Lower lobe of right lung (tissue), 2 donors: ENCODE measurements at places on chromosomes 3 and 15.

- DNase-seq, result no peak
- H3K27me3 ChIP-seq, result no peaks in the 10 kb centered on the region
- H3K36me3 ChIP-seq, result no peaks in the 10 kb centered on the region
- H3K27ac ChIP-seq, result no peak overlapping the region
- H3K4me1 ChIP-seq, result no peaks in the 10 kb centered on the region
- no peak overlapping the region for H3K4me3 ChIP-seq
These were observed 62.6 kb downstream of the MFSD1 start for GRCh38 chr3:158864492-158864891.

DNA sequence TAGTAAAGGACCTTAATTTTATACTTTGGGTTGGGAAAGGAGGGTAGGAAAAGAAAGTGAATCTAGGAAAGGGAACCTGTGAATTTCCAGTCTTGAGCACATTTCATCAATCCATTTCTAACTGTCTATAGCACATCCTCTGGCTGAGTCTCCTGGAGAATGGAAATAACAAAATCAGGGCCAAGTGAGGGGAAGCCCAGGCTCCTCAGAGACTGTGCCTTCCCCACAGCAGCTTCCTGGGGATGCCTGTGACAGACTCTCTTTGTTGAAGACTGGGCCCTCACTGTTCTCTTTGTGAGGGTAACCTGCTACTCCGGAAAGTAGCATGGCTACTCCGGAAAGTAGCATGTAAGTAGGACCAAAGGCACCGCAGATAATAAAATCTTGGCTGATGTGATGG is 22.6 kb upstream of the CSPG5 start:
- no peaks in the 10 kb centered on the region for H3K27me3 ChIP-seq
- peaks cover 48% of the 10 kb centered on the region for H3K36me3 ChIP-seq

- no peaks in the 10 kb centered on the region for H3K36me3 ChIP-seq
- DNase-seq, result no peak
- H3K4me3 ChIP-seq, result no peak overlapping the region
- H3K27me3 ChIP-seq, result no peaks in the 10 kb centered on the region
- H3K4me1 ChIP-seq, result no peaks in the 10 kb centered on the region
These were observed 31.3 kb upstream of the ATP8B4 start for GRCh38 chr15:50150349-50150748.

DNA sequence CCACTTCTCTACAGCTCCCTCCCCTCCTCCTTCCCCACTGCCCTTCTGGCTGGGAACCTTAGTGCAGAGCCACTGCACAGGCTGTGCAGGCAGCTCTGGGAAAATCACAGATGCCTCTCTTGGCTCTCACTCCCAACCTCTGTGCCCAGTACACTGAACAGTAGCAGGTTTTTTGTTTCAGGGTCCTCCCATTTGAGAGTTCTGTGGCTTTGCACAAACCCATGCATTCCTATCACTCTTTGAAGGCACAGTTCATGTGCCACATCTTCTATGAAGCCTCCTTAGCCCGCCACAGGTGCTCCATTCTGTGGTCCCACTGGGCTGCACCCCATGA is 103.9 kb downstream of the SNRK start:
- H3K4me3 ChIP-seq, result no peak overlapping the region
- DNase-seq, result no peak
- H3K27ac ChIP-seq, result peak overlapping the region; percentile 85
